ENCODE measurements at places on chromosomes 4 and X.
A peak's percentile ranks its signal among the peaks of the same experiment; 100 is the strongest.

DNA sequence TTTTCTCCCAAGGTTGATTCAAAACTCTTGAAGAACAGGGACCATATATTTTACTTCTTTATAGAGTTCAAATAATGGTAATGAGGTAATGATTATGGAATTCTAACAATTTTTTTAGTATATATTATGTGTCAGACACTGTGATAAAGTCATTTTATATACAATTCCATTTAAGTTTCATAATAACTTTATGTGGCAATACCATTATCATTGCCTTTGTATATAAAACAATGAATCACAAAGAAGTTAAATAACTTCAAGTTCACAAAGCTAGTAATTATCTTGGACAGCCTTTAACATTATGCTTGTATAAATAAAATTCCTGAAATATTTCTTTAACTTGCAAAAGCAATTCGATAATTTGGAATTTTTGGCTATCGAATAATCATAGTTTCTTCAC lies 20.6 kb downstream of the MAGEC1 start:
- no peak for DNase-seq

- no peak for DNase-seq
These were observed 1.4 kb upstream of the SEC24B start for GRCh38 chr4:109432203-109432602.

DNA sequence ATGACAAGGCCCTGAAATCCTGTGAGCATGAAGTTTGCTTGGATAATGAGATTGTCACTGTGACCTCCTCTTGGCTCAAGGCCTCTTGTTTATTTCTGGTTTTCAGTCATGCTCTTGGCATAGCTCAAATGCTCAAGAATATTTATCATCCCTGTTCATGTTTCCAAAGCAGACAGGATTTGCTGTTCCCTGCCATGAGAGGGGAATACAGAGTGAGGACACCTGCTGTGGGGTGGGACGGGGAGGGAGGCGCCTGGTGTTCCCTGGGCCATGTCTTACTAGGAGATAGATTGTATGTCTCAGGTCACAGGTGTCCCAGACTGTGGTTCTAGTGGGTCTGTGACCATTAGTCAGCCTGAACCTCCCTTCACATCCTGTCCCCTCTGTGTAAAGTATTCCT lies 34.9 kb upstream of the SH3RF1 start:
- peak; percentile 85 for DNase-seq

DNA sequence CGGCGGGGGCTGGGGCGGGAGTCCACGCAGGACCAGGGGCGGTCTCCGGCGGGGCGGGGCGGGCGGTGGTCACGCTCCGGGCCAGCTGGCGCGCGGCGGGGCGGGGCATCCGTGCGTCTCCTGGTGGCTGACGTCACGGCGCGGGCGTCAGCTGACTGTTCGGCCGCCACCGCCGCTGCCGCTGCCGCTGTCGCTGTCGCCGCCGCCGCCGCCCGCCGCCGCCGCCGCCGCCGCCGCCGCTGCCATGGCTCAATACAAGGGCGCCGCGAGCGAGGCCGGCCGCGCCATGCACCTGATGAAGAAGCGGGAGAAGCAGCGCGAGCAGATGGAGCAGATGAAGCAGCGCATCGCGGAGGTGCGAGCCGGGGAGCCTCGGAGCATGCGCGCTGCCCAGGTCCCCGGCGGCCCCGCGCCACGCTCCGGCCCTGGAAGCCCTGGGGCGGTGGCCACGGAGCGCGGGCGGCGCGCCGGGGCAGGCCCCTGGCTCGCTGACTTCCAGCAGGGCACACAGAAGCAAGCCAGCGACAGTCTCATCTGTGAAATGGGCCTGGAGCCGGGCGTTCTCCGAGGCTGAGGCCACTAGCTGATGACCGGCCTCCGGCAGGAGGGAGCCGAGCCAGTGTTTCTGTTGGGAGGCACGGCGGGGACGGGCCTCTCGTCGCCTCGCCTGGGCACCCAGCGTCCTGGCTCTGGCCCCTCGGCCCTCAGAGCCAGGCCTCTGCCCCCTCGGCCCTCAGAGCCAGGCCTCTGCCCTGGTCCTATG lies at the start of gene FAM50A:
Gene FAM50A (plus strand): TSS at position 150 of the 763 bp plus-strand sequence. CDS start 95 bp downstream, at position 245.
- DNase-seq: peak; percentile 78

DNA sequence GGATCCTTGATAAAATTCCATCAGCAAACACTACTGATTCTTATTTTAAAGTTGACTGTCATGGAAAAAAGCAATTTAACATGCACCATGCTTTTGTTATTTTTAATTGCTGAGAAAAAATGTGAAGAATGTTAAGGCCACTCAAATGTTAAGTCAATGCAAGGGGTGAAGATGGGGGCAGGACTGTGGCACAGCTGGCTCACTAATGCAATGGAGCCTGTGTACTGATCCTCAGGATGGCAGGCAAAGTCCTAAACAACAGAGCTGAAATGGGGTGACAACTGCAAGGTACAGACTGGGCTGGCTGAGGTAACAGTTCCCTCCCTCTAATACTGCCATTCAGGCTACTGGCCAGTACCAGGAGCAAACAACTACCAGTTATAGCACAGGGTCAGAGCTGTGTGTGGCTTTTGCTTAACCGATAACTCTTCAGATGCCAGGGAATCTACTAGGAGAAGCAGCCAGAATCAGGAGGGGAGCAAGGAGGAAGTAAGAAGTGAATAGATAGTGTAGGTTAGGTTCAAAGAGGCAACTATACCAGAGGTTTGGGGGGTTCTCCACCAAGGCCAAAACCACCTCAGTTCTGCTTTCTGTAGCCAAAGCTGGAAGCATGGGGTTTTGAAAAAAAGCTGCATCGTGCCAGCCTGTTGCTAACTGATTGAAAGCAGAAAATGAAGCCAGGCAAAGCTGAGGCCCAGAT lies 372.6 kb downstream of the OPHN1 start:
- DNase-seq: no peak

GRCh38 chr4:139599594-139600374 lies 43.8 kb upstream of the SETD7 start:
- DNase-seq: no peak

DNA sequence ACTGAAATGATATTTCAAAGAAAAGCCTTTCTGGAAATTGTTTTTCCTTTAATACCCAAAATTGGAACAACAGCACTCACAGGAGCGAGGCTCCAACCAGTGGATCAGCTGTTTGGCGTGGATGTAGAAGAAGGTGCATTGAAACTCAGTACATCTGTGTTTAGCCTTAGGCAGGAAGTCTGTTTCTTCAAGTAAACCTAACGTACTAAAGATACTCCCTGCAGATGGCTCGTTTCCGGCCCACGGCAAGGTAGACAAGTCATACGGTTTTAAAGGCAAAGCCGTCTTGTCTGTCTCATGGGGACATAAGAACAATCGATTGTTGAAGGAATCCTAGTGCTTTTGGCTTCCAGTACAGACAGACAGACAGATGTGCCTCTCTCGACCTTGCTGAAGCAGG lies 50.0 kb upstream of the CLCN4 start:
- DNase-seq: no peak

DNA sequence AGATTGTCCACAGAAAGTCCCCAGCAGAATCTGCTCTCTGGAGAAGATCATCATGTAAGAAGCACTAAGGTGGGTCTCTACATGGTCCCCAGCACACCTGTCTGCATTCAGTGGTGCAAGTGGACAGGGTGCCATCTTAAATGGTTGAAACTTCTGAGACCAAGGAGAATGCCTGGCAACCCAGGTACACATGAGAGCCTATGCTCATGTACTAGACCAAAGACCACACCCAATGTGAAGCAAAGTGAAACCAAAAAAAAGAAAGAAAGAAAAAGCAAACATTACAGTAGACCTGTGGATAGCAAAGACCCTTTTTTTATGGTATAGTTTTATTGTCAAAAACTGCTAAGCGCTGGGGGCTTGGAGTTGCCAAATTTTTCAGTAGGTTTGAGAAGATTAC lies 15.0 kb downstream of the CD40LG start:
- DNase-seq: no peak

DNA sequence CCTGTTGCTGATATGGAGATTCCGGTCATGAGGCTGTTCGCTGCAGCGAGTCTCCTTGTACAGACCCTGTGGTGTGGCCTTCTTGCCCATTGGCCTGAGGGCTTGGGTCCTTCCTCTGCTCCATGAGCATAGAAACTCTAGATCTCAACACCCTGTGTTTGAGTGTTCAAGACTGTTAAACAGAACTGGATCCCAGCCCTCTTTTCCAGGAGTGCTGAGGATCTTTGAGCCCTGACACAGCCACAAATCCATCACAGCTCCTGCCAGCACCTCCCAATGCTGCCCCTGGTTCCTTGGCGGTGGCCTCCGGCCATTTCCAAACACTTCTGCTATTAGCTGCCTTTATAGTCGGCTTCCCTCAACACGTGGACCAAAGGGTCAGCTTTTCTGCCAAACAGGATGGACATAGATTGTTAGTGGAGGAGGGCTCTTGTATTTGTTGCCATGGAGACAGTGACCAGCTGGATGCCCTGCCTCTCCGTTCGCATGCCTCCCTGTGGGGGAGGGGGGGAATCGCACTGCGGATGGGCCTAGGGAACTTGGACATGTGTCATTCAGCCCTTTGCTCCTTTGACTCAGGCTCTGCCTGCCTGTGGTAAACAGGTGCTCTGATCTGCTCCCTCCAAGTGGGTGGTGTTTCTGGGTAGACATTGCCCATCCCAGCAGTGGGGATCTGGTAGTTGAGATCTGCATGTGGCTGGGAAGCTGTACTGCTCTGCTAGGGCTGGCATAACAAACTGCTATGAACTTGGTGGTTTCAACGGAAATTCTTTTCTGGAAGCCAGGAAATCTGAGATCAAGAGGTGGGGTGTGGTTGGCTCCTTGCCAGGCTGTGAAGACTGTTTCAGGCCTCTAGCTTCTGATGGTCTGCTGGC lies 6.9 kb upstream of the WDR1 start:
- no peak for DNase-seq

- no peak for DNase-seq
These were observed 89.8 kb upstream of the PRKG2 start for GRCh38 chr4:81304871-81305270.

DNA sequence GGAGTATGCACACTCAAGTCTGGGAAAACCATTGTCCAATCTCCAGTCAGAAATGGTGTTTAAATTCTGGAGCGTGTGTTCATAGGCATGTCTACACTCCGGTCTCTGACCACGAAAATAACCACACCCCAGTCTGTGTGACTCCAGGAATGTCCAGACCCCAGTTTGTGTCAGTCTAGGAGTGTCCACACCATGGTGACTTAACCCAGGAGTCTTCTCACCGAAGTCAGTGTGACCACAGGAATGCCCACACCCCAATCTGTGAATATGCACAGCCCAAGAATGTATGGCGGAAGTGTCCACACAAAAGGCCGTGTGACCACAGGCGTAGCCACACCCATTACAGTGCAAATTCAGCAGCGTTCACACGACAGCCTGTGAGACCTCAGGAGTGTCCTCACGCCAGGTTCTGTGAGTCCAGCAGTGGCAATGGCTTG lies 11.4 kb downstream of the FTSJ1 start:
- DNase-seq: no peak

GRCh38 chr4:72858328-72858727 lies 211.2 kb downstream of the COX18 start:
- DNase-seq: no peak

DNA sequence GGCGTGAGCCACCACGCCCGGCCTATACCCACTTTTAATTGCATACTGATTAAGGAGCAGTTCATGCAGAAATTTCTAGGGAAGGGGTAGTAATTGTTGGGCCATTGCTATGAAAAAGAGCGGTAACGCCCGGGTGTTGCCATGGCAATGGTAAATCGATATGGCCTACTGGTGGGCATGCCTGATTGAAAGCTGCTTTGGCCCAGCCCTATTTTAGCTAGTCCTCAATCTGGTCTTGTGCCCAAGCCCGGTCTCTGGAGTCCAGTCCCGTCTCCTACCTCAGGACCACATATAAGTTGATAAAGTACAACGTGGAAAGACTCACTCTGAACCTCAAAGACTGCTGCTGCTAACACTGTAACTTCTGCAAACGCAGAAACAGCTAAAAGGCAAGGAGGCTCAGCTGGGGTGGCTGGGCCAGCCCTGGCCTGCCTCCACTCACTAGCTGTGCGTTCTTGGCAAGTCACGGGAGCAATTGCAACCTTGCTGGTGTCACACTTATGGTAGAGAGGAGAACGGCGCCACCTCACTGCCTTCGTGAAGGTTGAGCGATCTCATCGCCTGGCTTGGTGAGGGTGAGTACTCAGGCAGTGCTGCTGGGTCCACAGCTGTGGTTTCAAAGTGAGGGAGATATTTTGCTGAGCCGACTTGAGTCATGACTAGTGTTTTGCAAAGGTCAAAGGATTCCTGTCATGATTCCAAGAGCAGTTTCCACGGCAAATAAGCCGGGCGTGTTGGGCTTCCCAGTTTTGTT lies 57.0 kb upstream of the GRPEL1 start:
- peak; percentile 14 for DNase-seq

DNA sequence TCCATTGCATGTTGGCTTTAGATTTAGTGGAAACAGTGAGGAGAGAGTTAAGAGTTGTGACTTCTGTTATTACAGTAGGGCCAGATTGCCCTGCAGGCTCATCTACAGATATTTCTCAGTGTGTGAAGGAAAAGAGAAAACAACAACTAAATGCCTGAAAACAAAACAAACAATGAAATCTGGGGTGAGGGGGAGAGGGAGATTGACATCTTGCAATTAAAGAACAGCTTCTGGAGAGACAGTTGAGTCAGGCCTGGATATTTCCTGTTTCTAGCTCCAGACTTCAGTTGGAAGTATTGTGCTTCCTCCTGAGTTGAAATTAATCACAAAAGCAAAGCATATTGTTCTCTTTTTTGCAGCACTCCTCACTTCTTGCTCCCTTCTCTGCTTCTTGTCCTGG lies 108.3 kb upstream of the SCML1 start:
- no peak for DNase-seq

Measured in gastrocnemius medialis (tissue), 4 donors.